ENCODE measurements at places on chromosomes 3 and 15.

DNA sequence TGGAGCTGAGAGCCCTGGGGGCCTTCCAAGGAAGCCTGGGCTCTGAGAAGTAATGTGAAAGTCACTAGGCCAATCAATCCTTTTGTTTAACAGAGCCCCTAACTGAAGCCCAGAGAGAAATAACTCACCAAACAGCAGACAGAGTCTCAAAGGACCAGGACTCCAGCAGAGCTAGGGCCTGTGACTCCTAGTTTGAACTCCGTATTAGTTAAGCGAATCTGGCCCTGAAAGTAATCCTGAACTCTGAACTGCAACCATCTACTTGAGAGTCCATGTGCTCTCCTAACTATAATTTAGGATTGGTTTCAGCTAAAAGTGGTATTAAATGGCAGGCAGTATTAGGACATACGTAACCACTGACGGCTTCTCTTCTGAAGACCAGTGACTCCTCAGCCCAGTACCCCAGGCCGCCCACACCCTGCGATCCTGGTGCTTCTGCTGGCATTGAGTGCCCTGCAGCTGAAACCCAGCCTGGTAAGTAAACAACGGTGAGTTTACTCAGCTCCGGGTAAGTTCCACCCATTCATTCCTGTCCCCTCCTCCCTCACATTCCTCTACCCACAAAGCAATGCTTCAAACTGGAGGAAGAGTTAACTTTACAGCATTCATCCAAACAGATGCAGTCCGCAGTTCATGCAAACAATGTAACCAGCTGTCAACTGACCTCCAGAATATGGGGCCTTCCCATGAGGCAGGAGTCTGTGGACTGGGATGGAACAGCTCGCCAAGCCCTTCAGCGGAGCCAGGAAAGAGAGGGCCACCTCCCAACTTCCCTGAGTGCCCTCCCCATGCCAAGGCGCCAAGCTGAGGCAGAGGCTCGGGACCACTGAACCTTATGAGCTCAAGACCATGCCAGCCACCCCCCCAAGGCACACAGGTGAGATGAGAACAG lies 7.3 kb downstream of the MYO5C start:
- DNase-seq: no peak

DNA sequence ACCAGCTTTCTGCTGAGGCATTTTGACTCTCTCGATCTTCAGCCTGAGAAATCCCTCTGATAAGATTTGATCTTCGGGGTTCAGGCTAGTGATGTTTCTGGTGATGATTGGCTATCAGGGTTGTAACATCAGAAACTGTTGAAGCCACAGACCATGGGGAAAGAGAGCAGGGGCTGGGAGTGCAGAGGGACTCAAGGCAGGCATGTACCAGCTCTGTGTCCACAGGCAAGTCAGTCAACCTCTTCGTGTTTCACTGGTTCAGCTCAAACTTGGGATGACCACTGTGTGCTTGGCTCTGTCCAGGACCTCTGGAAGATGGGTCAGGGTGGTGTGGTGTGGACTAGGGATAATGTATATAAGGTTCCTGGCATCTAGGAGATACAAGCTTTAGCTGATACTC lies 116.5 kb downstream of the EEFSEC start:
- DNase-seq: no peak

GRCh38 chr15:40275523-40275922 lies 7.3 kb downstream of the ANKRD63 start:
- no peak for DNase-seq

DNA sequence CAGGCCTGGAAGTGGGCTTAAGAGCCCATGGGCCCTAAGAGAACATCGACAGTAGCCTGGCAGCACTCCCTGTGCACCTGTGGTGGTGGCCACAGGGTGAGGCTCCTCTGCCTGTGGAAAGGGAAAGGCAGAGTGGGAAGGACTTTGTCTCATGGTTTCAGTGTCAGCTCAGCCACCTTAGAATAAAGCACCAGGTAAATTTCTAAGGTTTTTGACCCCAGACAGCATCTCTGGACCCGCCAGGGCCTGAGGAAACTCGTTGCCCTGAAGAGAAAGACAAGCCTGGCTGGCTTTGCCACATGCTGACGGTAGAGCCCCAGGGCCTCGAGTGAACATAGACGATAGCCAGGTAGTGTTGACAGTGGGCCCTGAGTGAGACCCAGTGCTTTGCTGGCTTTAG lies 22.1 kb downstream of the GOLGA6A start:
- no peak for DNase-seq

DNA sequence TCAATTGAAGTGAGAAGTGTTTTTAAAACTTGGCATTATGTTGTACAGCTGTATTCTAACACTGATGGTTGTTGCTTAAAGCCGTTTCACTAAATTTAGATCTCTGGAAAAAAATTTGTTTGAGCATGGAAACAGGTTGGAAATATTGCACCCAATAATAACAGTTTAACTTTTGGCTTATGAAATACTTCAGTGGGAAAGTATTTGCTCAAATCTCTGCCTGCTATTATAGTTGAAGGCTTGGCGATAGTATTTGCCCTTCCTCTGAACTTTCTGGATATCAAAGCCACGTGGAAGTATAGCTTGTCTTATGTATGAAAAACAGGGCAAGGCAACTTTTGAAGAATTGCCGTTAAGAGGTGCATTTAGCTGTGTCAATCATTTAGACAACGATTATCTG lies 270.3 kb upstream of the LRRFIP2 start:
- DNase-seq: no peak

GRCh38 chr15:71752604-71753289 lies 57.6 kb upstream of the NR2E3 start:
- no peak for DNase-seq

DNA sequence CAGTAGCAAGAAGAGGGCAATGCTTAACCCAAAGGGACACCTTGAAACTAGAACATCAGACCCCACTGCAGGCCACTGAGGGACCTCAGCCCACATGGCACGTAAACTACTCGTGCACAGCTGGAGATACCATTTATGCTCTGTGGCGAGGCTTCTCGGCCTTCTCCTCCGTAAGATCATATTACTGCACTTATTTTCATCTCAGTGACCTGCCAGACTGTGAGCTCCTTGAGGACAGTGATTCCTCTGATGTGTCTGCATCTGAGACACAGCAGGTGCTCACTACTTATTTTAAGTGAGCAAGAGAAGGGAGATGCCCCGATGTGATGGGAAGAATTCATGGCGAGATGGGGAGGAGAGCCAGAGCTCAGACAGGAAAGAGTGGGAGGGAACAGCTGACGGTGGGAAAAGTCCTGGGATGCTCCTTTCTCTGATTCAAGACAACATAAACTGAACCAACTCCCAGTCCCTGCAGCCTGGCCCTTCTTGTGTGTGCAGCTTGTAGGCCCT lies 137.6 kb downstream of the RPLP1 start:
- no peak for DNase-seq

- DNase-seq: no peak
These were observed 95.7 kb downstream of the DLG1 start for GRCh38 chr3:197202694-197203093.

DNA sequence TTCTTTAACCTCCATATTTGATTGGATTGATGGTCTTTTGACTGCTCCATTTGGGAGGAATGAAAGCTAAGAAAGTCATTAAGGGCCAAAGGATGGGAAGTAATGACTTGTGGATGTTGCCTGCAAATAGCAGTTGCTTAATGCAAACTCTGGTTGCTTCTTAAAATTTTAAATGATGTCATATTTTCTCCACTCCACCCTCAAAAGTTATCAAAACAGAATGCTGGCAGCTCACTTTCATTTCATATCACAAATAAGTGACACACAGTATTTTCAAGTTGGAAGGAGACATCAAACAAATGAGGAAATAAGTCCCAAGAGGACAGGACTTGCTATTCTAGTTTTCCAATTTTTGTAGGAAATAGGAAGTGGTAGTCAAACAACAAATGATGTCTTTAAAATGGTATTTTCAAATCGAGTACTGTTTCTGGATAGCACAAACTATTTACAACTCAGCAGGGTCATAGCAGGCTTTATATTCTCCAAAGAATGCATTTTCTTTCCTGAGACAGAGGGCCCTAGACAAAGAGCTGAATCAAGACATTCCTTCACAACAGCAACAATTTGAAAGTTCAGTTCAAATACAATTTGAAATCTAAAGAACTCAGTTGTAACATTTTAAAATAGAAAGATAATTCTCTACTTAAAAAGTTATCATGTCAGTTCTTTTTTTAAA lies 165.1 kb upstream of the UBE2E1 start:
- no peak for DNase-seq

DNA sequence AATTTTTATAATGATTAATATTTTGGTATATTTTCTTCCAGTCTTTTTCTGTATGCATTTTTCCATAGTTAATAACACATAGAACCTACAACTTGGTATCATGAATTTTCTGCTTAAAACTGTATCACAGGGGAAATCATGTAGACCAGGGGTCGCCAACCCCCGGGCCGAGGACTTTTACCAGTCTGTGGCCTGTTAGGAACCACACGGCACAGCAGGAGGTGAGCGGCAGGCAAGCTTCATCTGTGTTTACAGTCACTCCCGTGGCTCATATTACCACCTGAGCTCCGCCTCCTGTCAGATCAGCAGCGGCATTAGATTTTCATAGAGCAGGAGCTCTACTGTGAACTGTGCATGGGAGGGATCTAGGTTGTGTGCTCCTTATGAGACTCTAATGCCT lies 54.7 kb downstream of the RPL22L1 start:
- no peak for DNase-seq
